ENCODE measurements at places on chromosomes 4 and X.

DNA sequence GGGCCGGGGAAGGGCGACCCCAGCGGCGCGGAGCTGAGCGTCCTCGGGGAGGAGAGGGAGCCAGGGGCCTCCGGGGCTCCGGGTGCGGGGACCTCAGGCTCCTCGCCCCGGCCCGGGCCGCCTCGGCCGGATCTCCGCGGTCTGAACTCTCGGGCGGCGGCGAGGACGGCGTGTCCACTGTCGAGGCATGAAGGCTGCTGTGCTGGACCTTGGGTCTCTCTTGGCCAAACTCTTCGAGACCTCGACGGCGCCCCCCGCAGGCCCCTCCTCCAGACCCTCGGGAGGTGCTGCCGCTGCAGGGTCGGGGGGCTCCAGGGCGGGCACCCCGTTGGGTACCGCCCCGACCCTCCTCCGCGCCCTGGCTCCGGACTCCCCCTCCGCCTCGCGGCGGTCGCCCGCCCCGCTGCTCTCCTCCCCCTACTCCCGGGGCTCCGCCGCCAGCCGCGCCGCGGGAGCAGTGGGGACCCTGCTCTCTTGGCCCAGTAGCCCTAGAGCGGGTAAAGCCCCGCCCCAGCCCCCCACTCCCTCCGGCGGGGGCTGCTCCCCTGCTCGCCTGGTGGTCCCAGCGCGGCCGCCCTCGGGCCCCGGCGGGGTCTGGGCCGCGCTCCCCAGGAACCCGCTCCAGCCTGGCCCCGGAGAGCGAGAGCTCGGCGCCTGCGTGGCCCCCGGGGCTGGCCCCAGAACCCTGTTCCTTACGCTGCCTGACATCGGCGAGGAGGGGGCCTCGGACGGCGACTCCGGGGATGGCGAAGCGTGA is 564 bp downstream of the FAM149A start:
- no peak for DNase-seq

DNA sequence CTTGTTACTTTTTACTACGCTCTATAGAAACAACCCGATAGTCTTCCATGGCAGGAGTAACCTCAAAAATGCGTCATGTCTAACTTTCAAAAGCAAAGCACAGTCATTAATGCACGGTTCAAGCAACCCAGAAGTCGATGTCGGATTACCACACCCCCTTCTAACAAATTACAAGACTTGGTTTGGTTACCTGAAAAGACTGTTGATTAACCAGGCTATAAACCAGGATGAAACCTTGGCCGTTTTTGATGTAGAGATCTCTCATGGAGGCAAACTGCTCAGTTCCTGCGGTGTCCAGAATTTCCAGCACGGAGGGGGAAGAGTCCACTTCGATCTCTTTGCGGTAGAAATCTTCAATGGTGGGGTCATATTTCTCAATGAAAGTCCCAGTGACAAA is 2.4 kb downstream of the RAP2C start:
- DNase-seq, result no peak

- DNase-seq, result no peak
Observed at GRCh38 chr4:76952656-76953582, 3.4 kb downstream of the SEPTIN11 start.

DNA sequence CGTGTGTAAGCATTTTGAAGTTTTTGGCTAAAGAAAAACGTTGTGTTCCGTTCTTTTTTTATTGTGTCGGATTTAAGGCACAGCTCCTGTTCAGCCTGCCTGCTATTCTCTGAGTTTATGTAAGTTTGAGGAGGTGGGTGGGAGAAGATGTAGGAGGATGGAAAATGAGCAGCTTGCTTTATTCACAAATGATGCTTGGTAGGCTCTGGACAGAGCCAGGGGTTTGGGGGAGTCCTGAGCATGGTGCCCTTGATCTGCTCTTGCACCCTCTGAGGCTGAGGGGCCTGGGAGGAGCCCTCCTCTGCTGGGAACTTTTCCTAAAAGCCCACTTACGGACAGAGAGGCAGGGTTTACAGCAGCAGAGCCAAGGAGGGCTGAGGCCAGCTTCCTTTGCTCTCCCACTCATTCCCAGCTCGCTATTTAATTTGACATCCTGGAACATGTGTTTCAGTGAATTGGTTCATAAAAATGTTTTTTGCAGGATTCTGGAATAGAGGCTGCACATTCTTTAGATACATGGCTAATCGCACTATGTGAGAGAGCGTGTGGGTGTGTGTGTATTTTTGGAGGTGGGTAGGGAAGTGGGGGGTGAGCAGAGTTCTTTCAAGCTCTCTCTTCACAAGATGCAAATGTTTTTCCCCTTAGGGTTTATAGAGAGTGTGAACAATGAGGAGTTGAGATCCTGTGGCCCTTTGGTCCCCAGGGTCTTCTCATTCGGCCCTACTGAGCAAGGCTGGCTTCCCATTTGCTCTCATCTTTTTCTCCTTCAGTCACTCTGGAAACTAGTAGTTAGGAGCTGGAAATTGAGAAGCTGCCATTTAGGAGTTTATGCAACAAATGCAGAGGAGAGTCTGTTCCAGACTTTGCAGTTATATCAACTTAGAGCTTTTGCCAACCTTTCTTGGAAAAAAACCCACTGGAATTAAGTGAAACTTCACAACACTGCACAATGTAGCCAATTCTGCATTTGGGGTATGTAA is 32.1 kb downstream of the TMEM131L start:
- DNase-seq, result no peak

DNA sequence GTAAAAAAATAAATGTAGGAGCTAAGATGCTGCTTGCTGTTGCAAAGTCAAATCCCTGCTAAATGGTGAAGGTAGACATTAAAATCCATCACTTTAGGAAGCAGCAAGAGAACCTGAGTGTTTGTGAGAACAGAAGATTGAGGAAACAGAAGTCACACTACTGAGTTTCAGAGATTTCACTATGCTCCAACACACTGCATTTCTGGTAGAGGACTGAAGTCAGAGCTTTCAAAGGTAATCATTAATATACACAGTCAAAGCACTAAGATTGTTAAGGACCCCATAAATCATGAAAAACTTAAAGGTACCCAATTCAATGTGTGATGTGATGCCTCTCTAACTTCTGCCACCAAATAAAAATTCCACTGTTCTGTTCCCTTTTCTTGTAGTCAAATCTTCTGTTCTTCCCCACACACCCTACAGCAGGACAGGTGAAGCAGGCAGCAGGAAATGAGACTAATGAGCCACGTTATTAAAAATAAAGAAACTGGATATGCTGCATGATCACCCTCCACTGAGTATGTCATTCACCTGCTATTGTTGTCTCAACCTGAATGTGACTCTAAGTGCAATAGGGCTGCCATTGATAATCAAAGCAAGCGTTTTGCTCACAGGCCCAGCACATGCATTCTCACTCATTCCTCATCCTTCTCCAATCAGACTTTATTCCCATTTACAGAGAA is 28.9 kb upstream of the APELA start:
- no peak for DNase-seq

DNA sequence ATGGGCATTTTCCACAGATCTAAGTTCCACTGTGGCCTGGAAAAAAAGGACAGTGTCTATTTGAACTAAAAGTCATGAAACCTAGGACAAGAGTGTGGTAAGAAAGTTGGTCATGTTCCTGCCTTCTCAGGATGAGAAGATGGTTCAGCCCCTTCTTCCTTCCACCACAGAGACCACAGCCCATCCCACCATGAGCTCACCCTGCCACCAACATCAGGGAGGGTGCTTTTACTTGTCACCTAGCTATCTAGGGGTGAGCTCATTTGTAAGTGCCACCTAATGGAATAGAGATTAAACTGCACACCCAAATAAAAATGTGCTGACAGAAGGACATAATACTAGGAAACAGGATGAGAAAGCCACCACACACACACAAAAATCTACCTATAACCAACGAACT is 235.9 kb downstream of the SPIN4 start:
- DNase-seq, result no peak

- DNase-seq, result no peak
Observed at GRCh38 chr4:181701214-181701613, 542.0 kb upstream of the TENM3 start.
